SJSA1 (cell line): ENCODE measurements at places on chromosomes 12 and 14. TPM values are rescaled to one million over a fixed set of nuclear protein-coding genes. Genes with fewer than 3 reads are reported as not detected.

DNA sequence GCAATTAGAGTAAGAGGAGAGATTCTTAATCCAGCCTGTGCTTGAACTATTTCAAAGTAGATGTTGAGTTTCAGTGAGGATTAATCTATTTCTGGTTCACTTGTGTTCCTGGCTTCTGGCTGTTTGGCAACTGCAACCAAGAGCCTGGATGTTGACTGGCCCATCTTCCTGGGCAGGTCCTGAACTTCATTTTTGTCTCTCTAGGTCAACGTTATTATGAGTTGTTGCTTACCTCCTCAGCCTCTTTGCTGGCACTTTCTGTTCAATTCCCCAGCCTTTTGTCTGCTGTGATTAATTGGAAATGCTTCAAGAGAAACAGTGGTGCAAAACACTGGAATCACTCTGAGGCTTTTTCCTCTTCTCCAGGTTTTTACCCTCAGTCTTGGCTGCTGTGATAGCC, 56.8 kb downstream of the TMEM132D start:
- DNase-seq: no peak

GRCh38 chr12:96698521-96698920, 208.5 kb upstream of the NEDD1 start:
- no peak for DNase-seq

GRCh38 chr12:93419388-93420034, 22.2 kb downstream of the UBE2N start:
- no peak for DNase-seq

Gene SLC5A8
- not detected in 2 replicates for total RNA-seq

Gene NKX2-1
- total RNA-seq: not detected in 2 replicates

DNA sequence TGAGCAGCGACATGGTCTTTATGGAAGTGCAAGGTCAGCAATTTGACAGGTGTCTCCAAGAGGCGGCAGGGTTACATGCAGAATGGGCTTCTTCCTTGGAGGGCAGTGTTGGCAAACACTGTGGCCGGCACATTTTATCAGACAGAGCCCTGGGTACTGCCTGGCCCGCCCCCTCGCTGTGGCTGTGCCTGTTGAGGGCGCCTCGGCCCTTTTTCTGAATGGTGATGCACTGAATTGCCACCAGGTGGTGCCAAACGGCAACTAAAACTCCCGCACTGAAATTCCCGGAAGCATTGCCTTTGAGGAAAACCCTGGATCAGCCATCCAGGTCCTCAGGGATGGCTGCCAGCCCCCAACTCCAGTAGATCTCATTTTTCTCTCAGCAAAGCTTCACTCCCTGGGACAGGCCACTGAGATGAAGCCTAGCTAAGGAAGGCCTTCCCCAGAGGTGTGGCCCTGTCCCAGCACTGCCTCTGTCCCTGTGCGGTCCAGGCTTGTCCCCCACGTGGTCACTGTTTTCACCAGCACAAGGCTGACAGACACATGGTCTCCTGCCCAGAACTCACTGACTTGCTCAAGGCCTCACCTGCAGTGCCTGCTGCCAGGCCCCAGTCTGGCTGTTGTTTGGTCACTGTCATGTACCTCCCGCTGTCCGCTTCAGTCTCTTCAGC, 73.6 kb downstream of the TESC start:
- DNase-seq: peak; percentile 53

GRCh38 chr14:64467566-64467965, 2.3 kb downstream of the AKAP5 start:
- DNase-seq: no peak

Gene VWF
- total RNA-seq: 0.09 and 0.50 TPM in 2 replicates

- no peak for DNase-seq
These were observed 164.4 kb upstream of the LRIG3 start for GRCh38 chr12:59084511-59085375.

DNA sequence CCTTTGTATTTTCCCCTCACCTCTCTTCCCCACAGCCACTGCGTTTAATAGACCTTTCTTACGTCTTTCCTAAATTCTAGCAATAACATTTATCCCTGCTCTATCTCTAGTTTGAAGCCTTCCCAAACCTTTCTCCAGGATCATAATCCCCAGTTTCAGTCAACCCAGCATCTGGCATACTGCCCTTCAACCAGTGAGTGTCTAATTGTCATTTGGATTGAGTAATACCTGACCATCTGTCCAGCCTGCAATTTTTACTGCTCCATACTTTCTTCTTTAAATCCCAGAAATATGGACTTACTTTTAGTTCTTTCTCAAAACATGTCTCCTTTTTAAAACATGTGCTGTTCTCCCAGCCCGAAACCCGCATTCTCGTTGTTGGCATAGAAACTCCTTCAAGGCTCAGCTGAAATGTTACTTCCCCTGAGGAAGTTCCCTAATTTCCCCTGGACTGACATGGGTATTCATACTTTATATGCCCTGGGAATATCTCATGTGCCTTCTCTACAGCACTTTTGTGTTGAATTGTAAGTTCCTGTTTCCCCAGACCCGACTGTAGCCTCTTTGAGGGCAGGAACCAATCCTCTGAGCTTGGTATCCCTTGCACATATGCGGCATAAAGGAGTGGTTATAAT, 65.1 kb upstream of the ETV6 start:
- DNase-seq: no peak

Gene CDCA3
- 143 and 156 TPM in 2 replicates for total RNA-seq

Gene FAM222A
- total RNA-seq: 7.4 and 7.8 TPM in 2 replicates

GRCh38 chr12:125194163-125194773, 129.0 kb downstream of the AACS start:
- no peak for DNase-seq

Gene AKAP3
- total RNA-seq: 2.4 and 2.5 TPM in 2 replicates

Gene PLEKHG7
- not detected in 2 replicates for total RNA-seq

Gene GALNT9
- total RNA-seq: not detected in 2 replicates

Gene PTGDR
- not detected in 2 replicates for total RNA-seq

Gene FGF23
- total RNA-seq: not detected in 2 replicates

Gene GPR84
- total RNA-seq: not detected in 2 replicates

- DNase-seq: peak; percentile 72
These were observed 1.7 kb upstream of the SELPLG start for GRCh38 chr12:108635201-108635996.

DNA sequence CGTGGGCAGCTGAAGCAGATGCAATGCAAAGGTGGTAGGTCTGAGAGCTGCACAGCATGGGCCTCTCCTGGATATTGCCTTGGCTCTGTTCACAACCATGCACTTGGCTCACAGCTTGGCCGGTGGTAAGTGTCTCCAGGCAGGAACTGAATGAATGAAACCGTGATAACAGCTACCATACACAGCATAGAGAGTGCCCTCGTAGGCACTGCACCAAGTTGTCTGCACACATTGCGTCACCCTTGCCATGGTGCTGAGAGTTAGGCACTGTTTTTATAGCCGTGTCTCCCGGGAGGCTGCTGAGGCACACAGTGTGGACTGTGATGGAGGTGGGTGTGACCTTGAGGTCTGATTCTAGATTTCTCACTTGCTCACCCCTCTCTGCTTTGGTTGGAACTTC, 157.6 kb upstream of the VASH1 start:
- DNase-seq: no peak

Gene EFS
- total RNA-seq: not detected in 2 replicates

Gene FAM161B
- total RNA-seq: 0.66 and 1.9 TPM in 2 replicates

- DNase-seq: no peak
These were observed 103.8 kb downstream of the TBX5 start for GRCh38 chr12:114302117-114302516.

DNA sequence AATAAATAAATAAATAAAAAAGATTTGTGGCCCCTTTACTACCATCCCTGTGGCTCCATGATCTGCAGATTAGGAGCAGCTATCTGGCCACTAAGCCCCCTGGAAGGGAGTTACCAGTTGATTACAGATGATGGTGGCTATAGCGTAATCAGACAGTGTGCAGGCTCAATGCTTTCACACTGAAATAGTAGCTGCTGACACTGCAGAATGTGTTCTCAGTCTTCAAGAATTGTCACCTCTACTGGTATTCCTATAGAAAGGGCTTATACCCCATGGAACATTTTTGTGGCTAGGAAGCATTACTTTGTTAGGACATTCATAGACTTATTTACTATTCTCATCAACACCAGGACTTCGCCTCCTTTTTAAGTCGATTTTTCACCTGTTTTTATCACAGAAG, 30.9 kb downstream of the DCAF4 start:
- no peak for DNase-seq

Gene LRRK2
- 0.11 and 0.31 TPM in 2 replicates for total RNA-seq

GRCh38 chr12:112163471-112163991, 38.2 kb downstream of the TRAFD1 start:
- DNase-seq: no peak

GRCh38 chr12:57733928-57734327, 4.6 kb downstream of the AGAP2 start:
- peak; percentile 71 for DNase-seq

- no peak for DNase-seq
These were observed 57.3 kb downstream of the MAX start for GRCh38 chr14:65045006-65045405.

- DNase-seq: no peak
These were observed 18.9 kb downstream of the IGF1 start for GRCh38 chr12:102461501-102461900.

DNA sequence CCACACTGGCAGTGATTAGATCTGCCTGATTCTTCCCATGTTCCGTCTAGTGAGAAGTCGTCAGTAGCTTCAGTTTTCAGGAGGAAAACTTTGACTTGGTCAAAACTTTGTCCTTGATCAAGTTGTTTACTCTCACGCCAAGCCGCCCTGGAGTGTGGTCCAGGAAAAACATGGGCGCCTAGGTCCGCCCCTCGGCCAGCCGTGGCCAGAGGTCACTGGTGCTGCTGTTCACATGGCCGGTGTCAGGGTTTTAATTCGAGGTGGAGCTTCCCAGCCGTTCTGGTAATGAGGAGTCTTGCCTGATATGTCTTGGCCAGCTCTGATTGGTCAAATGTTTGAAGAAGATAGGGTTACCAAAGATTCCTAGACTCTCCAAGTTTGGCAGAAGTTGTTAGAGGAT, 71.5 kb downstream of the PPP2R5C start:
- no peak for DNase-seq

GRCh38 chr12:14664434-14665023, 31.9 kb downstream of the GUCY2C start:
- DNase-seq: no peak

GRCh38 chr12:68675101-68675842, 11.5 kb upstream of the NUP107 start:
- DNase-seq: no peak

DNA sequence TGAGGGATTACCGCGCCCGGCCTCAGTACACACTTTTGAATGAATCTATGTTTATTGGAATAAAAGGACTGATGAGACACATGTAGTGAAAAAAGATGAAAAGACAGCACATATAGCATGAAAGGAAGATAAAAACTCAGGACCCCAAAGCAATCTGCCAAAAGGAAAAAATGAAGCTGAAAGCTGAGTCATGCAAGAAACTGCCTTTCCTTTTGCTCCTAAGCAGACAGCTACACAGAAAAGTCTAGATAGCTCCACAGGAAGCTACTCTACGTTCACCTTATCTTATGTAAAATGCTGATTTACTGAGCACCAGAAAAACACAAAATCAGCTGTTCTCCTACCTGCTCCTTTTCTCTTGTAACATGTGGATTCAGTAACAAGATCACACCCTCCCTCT, 128.4 kb downstream of the NTF3 start:
- no peak for DNase-seq

- no peak for DNase-seq
These were observed 207.0 kb upstream of the CAND1 start for GRCh38 chr12:67062193-67062592.

GRCh38 chr14:87179936-87180335, 813.0 kb downstream of the GALC start:
- no peak for DNase-seq

Gene GPR162
- total RNA-seq: 0.16 TPM in 1 of 2 replicates, not detected in the other

GRCh38 chr14:68109132-68109900, 289.7 kb downstream of the RAD51B start:
- DNase-seq: no peak

Gene SRP54
- total RNA-seq: 71.9 and 88.6 TPM in 2 replicates
